ENCODE measurements at places on chromosomes 12 and 14. TPM values are rescaled to one million over a fixed set of nuclear protein-coding genes. Genes with fewer than 3 reads are reported as not detected.

DNA sequence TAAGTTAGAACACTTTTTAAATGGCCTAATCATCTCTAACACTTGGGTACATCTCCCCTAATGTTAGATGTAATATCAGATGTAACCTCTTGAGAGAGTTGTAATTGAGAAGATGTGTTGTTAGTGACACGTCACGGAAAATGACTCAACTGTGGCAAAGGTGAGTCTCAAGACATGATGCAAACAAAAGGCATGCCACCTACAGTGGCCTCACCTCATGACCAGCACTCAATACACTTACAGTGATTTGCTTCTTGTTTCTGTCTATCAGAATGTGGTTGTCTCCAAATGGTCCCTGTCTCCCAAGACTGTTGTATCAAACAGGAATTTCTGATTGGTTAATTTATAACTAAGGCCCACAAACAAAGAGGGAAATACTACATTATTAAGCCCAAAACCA is 91.2 kb downstream of the SLC25A21 start:
- no peak for DNase-seq

DNA sequence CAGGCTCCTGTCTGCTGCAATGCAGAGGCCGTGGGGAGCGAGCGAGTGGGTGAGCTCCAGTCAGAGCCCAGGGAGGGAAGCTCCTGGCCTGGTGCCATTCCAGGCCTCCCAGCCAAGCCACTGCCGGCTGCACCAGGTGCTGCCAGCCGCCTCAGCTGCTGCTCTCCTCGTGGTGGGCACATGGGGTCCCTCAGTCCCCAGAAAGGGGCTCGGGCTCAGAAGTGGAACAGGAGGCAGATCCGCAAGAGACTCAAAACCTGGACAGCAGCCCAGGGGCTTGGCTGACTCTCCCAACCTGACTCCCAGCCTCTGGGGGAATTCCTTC is 2.4 kb downstream of the ABCB9 start:
- peak; percentile 37 for DNase-seq

- DNase-seq, result no peak
These were observed at the start of gene TSHR for GRCh38 chr14:80955416-80955941. Gene TSHR (plus strand): TSS chr14:80955621. CDS start chr14:80955681, 60 bp downstream.

DNA sequence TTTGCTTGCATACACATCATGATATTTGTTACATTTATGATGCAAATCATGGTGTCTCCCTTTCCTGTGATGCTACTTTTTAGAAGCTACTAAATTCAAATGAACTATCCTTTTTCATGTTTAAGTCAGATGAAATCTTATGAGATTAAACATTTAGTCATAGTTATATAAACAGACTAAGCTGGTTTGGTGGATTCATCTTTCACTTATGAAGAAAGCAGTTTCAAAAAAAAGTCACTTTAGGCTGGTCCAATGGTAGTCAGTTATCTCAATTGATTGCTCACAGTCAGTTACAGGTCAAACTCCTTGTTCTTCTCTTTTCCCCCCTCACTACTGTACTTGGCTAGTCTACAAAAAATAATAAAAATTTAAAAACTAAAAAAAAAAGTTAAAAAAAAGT is 19.7 kb downstream of the SYCP3 start:
- DNase-seq, result no peak

KRT71 gene
- not detected for total RNA-seq

OR4E2 gene
- not detected for total RNA-seq

Data from heart right ventricle (tissue), 16 donors.